Caki2 (cell line): ENCODE measurements at places on chromosomes 3 and 15.

DNA sequence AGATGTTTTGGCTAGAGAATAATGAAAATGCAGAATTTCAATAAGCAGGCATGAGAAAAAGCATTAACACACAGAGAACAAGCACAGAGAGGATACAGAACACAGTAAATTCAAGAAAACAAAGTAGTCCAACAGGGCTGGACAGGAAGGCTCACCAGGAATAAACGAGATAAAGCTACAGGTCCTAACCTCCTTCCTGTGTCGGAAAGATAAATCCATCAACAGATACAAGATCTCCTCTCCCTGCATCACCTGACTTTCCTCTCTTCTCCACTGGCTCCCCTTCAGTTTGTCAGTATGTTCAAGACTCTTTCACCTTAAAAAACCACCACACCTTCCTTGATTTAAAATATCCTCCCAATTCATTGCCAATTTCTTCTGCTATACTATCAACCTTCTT, 11.4 kb downstream of the CPEB1 start:
- DNase-seq, result no peak

DNA sequence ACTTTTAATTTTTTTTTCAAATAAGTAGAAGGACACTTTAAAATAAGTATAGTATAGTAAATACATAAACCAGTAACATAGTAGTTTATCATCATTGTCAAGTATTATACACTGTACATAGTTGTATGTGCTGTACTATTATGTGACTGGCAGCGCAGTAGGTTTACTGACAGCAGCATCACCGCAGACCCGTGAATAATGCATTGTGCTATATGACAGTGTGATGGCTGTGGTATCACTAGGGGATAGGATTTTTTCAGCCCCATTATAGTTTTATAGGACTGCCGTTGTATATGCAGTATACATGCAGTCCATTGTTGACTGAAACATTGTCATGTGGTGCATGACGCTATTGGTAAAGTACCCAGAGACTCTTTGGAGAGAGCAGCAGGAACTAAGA, 306.5 kb downstream of the SQOR start:
- no peak for DNase-seq

- no peak for DNase-seq
Measured at GRCh38 chr15:29635513-29636098, 186.7 kb downstream of the TJP1 start.

DNA sequence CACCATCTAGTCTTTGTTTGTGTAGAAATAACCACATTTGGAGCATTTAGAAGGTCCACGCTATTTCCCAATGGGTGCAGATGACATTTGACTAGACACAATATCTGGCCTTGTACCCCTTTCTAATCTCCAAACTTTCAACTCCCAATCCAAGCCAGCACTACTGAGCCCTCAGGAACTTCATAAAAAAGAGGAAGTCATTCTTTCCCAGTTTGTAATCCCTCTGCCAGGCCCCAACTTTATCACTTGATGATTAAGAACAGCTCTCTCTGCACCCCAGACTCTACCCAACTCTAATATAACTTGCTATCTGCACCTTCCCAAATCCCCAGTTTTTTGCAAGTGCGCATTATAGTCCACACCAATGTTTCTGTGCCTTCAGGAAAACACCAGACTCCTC, 170.2 kb downstream of the KCNMB2 start:
- no peak for DNase-seq

DNA sequence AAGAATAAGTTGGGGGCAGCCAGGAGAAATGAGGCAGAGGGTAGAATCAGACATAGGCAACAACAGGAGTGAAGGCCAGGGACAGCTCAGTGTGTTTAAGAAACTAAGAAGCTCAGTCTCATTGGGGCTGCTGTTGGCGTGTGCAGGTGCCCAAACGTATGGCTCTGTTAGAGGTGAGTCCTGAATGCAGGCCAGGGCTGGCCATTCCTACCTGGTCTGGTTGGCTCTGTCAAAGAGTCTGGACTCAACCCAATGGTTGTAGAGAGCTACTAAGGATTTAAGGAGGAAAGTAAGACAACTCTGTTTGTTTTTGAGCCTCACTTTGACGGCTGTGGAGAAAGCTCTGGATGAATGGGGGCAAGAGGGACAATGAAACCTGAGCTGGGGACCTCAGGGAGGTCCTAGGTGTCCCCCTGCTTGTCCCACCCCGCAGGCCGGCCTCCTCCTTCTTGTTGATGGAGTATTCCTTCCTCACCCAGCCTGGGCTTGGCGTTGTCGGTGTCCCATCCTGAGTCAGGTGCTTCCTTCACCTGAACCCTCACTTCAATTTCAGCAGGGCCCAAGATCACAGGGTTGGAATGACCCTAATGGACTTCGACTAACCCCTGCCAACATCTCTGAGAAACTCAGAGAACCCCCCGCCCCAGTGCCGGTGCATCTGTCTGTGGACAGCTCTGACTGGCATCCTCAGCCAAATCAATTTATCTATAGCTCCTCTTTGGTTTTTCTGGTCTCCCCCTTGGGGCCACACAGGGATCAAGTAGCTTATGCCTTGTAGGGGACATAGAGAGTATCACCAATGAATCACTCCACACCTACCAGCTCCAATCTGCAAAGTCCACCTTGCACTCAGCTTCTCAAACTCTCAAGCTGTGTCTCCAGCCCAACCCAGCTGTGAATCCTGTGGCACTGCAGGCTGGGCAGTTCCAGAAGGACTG, 8.3 kb downstream of the ITGA11 start:
- no peak for DNase-seq

GRCh38 chr3:106542101-106542769, 673.4 kb upstream of the CBLB start:
- no peak for DNase-seq

GRCh38 chr3:116045314-116045713, 400.0 kb downstream of the LSAMP start:
- DNase-seq, result no peak

GRCh38 chr3:42529468-42529867, 27.0 kb downstream of the VIPR1 start:
- DNase-seq, result no peak
